ENCODE measurements at places on chromosomes 7 and 10. TPM values are rescaled to one million over a fixed set of nuclear protein-coding genes. Genes with fewer than 3 reads are reported as not detected.
A peak's percentile ranks its signal among the peaks of the same experiment; 100 is the strongest.

GRCh38 chr7:44853391-44853790 is 5.5 kb upstream of the H2AZ2 start:
- peaks cover 8% of the 10 kb centered on the region for H3K4me1 ChIP-seq
- no peak overlapping the region for H3K4me3 ChIP-seq
- H3K27ac ChIP-seq, result no peak overlapping the region
- no peaks in the 10 kb centered on the region for H3K27me3 ChIP-seq
- no peaks in the 10 kb centered on the region for H3K36me3 ChIP-seq

DNA sequence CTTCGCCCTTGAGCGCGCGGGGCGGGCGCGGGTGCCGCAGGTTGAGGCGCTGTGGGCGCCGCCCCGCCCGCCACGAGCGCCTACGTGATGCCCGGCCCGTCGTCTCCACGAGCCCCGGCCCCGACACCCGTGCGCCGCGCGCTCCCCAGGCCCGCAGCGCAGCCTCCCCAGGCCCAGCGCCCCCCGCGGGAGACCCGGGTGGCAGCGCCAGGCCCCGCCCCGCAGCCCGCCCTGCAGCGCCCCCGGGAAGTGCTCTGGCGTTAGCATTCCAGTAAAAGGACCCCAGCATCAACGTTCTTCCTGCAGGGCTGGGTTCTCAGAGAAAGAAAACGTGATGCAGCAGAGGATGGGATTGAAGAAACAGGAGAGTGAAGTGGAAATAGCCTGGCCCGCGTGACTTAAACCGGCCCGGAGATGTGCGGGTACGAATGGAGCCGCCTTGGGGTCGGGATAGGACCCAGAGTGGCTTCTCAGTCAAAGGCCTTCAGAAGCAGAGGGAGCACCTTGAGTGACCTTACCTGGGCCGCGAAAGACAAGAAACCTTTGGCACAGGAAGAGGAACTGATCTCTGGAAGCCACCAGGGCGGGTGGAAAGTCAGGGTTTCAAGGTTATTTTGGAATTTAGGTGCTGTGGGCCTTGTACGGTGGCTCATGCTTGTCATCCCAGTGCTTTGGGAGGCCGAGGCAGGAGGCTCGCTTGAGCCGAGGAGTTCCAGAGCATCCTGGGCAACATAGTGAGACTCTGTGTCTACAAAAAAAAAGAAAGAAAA is 1.8 kb downstream of the PFKP start:
- peak overlapping the region; percentile 53 for H3K27ac ChIP-seq
- peaks cover 57% of the 10 kb centered on the region for H3K4me1 ChIP-seq
- peak overlapping the region; percentile 94 for H3K4me3 ChIP-seq

- peaks cover 19% of the 10 kb centered on the region for H3K36me3 ChIP-seq
- DNase-seq, result no peak
- no peak overlapping the region for H3K27ac ChIP-seq
- H3K4me1 ChIP-seq, result peaks cover 44% of the 10 kb centered on the region
- H3K4me3 ChIP-seq, result no peak overlapping the region
Measured at GRCh38 chr7:2757361-2757903, 69.4 kb downstream of the AMZ1 start.

DNA sequence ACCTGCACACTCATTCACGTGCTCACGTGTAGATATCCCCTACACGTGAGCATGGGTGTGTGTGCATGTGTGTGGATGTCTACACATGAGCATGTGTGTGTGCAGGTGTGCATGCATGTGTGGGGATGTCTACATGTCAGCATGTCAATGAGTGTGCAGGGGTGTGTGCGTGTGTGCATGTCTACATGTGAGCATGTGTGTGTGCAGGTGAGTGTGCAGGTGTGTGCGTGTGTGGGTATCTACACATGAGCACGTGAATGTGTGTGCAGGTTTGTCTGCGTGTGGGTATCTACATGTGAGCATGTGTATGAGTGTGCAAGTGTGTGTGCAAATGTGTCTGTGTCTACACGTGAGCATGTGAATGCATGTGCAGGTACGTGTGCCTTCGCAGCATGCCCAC is 274.8 kb downstream of the PTPRN2 start:
- DNase-seq, result no peak
- H3K4me3 ChIP-seq, result no peak overlapping the region

The NACAD gene
- 0.16 TPM for total RNA-seq
